ENCODE measurements at places on chromosomes 7 and 10.

DNA sequence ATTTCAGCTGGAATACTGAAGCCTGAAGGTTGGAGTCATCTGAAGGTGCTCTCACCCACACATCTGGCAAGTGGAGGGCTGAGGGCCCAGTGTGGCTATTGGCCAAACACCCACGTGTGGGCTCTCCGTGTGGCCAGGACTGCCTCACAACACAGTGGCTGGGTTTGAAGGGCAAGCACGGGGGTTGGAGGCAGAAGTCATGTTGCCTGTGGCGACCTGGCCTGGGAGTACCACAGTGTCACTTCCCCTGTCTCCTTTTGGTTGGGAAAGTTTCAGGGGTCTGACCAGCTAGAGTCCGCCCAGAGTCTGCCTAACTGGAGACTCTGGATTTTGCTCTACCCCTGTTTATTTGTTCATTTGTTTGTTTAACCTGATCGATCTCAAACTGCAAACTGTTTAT is 169.5 kb downstream of the DNAJB6 start:
- DNase-seq: no peak

- DNase-seq: no peak
Observed at GRCh38 chr7:41058986-41059741, 643.7 kb downstream of the INHBA start.

DNA sequence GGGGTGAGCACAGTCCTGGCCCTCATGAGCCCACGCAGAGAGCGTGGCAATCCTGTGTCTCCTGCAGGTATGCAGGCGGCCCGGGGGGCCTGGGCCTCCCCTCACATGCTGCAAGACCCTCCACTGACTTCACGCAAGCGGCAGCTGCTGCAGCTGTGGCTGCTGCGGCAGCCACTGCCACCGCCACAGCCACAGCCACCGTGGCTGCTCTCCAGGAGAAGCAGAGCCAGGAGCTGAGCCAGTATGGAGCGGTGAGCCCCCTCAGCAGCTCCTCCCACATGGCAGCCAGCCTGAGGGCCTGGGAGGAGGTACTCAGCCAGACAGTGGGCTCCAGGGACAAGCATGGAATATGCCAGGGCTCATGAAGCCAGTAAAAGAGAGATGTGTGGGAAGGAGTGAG is 8.7 kb downstream of the ZMIZ2 start:
- DNase-seq: no peak

GRCh38 chr10:102668326-102669107 is 24.2 kb downstream of the TRIM8 start:
- no peak for DNase-seq

DNA sequence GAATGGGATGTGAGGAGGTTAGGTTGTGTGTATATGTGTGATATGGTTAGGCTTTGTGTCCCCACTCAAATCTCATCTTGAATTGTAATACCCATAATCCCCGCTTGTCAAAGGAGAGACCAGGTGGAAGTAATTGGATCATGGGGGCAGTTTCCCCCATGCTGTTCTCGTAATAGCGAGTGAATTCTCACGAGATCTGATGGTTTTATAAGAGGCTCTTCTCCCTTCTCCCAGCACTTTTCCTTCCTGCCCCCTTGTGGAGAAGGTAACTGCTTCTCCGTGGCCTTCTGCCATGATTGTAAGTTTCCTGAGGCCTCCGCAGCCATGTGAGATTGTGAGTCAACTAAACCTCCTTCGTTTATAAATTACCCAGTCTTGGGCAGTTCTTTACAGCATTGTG is 47.3 kb downstream of the NPVF start:
- DNase-seq: no peak

- DNase-seq: no peak
Observed at GRCh38 chr10:6124666-6125065, 35.8 kb downstream of the RBM17 start.

DNA sequence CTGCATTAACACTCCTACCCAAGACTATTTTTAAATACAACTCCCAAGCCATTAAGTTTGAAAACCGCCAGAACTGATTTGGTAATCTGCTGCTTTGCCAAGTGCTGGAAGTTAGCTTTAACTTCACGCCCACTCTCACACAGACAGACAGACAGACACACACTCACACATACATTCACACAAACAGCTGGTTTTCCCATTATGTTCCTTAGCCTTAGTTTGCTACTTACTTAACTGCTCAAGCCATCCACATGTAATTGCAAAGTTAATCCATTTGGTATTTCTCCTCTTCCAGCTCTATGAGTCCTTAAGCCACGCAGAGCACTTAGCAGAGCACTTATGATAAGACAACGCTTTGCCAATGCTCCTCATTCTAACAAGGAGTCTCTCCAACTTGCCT is 8.3 kb downstream of the COBL start:
- no peak for DNase-seq

GRCh38 chr10:25778646-25779045 is 155.4 kb upstream of the MYO3A start:
- DNase-seq: no peak

DNA sequence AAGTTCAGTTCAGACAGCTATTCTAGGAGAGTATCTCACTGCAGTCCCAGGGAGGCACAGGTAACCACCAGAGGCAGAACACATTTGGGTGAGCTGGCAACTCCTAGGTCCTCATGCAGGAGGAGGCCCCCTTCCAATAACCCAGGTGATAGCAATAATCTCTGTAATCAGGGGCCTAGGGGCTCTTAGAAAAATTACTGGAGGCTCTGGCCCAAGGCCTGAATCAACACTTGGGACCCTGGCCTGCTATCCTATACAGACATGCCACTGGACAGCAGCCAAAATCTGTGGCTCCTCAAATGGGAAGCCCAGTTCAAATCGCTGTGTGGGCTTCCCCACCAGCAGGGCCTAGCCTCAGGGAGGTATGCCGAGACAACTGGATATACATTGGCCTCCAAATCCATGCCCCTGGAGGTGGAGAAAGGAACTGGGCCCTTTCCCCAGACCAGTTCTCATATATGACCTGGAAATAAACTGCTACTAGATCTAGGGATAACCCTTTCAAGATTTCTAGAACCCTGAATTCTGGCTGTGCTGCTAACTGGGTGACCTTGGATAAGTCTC is 1.6 kb downstream of the AVPI1 start:
- no peak for DNase-seq

- no peak for DNase-seq
Observed at GRCh38 chr10:84798312-84798711, 469.9 kb downstream of the CCSER2 start.

GRCh38 chr7:46139079-46139478 is 218.0 kb upstream of the IGFBP3 start:
- DNase-seq: no peak
